Liver (tissue), 10 donors: ENCODE measurements at places on chromosomes 13 and 19. TPM values are rescaled to one million over a fixed set of nuclear protein-coding genes. Genes with fewer than 3 reads are reported as not detected.

DNA sequence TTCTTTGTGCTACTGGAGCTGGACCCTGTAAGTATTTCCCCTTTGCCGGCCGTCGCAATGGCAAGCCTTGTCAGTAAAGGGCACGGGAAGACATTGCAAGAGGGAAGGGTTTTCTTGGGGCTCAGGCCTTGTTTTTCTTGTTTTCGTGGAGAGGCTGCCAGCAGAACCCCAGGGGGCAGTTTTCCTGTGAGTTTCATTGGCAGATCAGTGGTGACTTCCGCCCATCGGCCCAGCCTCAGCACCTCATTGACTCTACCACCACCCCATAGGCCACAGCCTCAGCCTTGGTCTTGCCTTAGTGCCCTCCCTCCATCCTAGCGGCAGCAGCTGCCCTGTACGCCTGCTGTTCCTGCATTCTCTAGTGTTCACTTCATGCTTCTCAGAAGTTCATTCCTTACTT is 61.5 kb downstream of the GJA3 start:
- no peak overlapping the region for H3K27ac ChIP-seq
- no peak overlapping the region for H3K4me3 ChIP-seq
- H3K27me3 ChIP-seq, result no peaks in the 10 kb centered on the region
- no peaks in the 10 kb centered on the region for H3K36me3 ChIP-seq
- no peaks in the 10 kb centered on the region for H3K4me1 ChIP-seq

The TMEM86B gene
- 4.8 TPM for total RNA-seq

DNA sequence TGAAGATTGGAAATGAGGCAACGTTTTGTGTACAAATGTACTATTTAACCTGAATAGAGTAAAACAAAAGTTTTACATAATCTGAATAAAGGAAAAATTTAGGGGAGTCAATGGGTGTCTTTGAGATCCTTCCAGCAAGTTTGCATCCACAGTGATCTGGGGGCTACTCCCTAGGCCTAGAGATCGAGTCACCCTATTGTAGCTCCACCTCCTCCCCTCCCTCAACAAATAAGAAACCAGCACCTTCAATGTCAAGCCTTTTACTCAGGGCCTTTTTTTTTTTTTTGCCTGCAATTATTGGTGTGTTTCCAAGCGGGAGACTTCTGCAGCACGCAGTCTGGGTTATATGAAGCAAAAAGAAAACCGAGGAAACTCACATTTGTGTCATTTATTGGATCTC is 16.3 kb upstream of the RAP2A start:
- H3K4me3 ChIP-seq, result no peak overlapping the region
- no peaks in the 10 kb centered on the region for H3K36me3 ChIP-seq
- DNase-seq, result no peak
- H3K27me3 ChIP-seq, result no peaks in the 10 kb centered on the region
- no peaks in the 10 kb centered on the region for H3K4me1 ChIP-seq

The COL4A1 gene
- total RNA-seq, result 41.0 TPM

DNA sequence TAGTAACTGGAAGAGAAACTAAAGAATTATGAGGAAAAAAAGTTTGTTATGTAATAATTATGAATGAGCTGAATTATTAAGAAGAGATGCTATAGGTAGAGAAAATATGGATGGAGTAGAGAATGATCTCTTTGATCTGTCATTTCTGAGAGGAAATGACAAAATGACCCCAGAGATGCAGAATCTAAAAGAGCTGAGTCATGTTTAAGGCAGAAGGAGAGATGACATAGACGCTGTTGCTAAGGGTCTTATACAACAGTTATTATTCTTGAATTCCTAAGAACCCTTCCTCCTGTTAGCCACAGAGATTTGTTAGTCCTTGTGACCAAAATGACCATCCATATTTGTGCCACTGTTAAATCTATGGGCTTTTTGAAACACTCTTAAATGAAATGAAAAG is 58.3 kb upstream of the FREM2 start:
- H3K27ac ChIP-seq, result no peak overlapping the region
- H3K4me3 ChIP-seq, result no peak overlapping the region
- DNase-seq, result no peak
- H3K27me3 ChIP-seq, result no peaks in the 10 kb centered on the region

GRCh38 chr13:100508996-100509395 is 79.6 kb downstream of the GGACT start:
- no peak overlapping the region for H3K4me3 ChIP-seq
- no peak overlapping the region for H3K27ac ChIP-seq
- DNase-seq, result no peak
- no peaks in the 10 kb centered on the region for H3K4me1 ChIP-seq
- no peaks in the 10 kb centered on the region for H3K27me3 ChIP-seq

DNA sequence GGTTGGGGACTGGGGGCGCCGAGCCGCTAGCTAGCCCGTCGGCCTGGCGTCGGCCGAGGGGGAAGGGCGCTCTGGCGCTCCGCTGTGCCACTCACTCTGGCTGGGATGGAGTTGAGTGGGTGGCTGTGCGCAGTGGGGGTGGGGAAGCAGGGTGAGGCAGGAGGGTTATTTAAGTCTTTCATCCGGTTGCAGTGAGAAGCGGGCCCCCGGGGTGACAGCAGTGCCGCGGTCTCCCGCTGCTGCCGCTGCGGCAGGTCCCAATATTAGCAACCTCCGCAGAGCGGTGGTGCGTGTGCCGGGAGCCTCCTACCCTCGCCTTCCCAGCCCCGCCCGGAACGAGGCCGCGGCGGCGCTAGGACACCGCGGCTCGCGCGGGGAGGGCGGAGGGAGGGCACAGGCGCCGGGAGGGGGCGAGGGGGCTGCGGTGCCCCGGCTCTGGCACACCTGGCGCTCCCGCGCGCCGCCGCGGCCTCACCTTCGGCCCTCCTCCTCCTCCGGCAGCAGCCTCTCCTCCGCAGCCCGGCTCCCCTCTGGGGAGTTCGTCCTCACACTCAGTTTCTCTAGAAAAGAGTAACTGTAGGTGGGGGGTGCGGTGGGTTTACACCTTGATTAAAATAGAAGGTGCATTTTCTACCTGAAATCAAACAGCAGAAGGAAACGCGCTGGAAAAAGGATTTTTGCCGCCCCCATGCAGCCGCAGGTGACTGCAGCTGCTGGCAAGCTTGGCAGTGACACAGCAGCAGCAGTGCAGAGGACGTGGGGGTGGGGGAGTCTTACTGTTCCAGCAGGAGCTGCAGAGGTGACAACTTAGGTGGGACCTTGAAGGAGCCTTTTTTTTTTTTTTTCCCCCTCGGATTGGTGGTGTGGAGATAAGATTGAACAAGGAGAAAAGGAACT is 4.5 kb downstream of the FGF9 start:
- no peak overlapping the region for H3K4me3 ChIP-seq
- peaks cover 34% of the 10 kb centered on the region for H3K4me1 ChIP-seq
- no peak overlapping the region for H3K27ac ChIP-seq

The POU4F1 gene
- total RNA-seq, result 0.05 TPM
